Stimulated activated CD4-positive, alpha-beta T cell treated with anti-CD3 and anti-CD28 coated beads, Interleukin-15, amount 100 ng/mL, for 48 hours (primary cell): ENCODE measurements at places on chromosomes 3 and 15.

DNA sequence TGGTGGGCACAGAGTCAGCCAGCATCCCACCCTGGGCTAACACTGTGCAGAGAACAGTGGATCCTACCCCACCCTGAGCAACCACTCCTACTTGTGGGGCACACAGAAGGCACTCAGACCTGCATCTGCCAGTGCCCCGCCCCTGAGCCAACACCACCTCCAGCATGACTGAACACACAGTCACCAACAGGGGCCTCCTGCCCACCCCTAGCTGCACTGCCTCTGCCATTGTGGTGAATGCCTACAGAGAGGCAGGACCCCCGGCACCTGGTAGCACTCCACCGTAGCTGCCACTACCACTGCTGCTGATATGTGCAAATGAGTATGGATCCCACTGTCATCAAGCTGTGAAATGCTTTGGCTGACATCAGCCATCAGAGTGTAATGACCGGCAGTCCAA, 123.1 kb downstream of the ADAMTSL3 start:
- no peak for DNase-seq

DNA sequence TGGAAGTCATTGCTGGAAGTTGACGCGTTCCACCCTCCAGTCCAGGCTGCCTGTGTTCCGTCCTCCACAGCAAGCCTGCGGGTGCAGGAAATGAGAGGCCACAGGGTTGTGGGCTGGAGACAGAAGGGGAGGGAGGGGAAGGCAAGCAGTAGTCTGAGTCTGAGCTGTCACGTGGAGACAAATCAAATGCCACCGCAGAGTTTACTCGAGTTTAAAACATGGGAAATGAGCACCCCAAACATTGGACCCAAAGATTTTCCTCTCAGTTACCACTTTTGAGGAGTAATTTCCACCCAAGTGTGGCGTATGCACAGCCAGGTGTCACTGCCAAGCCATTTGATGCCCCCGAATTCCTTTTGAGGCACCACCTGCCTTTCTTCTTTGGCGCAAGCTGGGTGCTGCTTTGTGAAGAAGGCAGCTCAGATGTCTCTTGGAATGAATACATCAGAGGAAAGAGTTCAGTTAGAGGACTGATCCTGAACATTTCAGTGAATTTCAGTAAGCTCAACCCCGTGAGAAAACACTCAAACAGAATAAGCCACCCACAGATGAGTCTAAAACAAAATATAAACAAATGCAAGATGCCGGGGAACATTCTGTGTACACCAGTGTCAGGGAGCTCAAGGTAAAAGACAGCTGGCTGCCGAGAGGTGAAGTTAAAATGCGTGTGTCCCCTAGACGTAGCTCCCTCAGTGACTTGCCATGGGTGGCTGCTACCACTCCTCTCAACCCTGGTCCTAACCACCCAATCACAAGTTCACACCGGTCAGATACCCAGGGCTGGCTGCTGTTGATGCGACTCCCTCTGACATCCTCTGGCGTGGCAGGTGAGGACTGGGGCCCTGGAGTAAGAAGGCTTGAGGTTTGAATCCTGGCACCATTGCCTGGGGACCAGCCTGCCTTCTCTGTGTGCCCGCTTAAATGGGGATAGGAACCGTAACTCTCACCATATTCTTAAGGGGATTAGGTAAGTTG, 203.8 kb downstream of the UACA start:
- DNase-seq: peak; percentile 45

DNA sequence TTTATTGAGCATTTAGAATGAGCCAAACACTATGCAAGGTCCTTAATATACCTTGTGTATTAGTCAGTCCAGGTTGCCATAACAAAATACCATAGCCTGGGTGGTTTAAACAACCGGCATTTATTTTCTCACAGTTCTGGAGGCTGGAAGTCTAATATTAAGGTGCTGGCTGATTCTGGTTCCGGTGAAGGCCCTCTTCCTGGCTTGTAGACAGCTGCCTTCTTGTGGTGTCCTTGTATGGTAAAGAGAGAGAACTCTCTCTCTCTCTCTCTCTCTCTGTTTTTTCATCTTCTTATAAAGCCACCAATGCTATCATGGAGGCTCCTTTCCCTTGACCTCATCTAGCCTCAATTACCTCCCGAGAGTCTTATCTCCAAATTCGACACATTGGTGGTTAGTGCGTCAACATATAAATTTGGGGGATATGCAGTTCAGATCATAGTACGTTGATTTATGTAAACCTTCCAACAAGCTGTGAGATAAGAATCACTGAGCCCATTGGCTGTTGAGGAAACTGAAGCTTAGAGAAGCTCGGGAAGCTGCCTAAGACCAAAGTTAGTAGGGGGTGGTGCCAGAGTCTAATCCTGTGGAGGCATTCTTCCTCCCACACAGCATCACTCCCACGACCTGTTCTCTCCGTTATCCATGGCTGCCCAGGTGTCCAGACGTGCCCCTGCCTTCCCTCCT, 298.0 kb upstream of the PROK2 start:
- no peak for DNase-seq

- DNase-seq: no peak
These were observed 30.0 kb downstream of the RUBCN start for GRCh38 chr3:197706658-197707057.

DNA sequence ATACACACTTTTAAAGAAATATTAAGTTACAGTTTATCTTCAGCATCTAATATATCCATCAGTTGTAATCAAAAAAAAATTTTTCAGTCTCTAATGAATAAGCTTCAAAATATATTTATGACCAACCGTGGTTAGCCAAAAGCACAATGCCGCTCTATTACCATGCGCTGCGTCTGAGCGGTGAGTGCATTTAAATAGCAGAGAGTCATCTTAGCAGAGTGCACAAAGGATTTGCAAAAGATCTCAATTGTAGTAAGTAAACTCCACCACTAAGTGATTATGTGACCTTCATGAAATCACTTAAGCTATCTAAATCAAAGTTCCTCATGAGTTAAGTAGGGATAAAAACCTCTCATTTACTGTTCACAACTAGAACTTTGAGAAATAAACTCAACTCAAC, 4.9 kb downstream of the TP63 start:
- DNase-seq: no peak

- DNase-seq: no peak
These were observed 82.1 kb downstream of the FILIP1L start for GRCh38 chr3:100032243-100032642.

GRCh38 chr3:131669600-131669999, 166.8 kb upstream of the MRPL3 start:
- no peak for DNase-seq

DNA sequence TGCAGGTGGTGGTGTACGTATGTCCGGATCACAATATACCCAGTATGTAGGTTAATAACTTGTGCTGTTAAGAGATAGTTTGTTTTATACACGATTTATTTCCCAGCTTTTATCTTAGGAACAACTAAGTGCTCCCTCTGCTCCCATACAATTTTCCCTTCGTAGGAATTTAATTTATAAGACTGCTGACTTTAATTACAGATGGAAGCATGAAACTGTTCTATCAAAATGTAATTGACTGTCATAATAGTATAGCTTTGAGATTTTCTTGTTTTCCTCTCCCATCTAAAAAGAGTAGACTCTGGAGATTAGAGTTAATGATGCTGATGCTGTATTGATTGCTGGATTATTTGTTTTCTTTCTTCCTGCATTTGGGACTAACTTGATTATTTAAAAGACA, 370.7 kb upstream of the SGO1 start:
- no peak for DNase-seq

DNA sequence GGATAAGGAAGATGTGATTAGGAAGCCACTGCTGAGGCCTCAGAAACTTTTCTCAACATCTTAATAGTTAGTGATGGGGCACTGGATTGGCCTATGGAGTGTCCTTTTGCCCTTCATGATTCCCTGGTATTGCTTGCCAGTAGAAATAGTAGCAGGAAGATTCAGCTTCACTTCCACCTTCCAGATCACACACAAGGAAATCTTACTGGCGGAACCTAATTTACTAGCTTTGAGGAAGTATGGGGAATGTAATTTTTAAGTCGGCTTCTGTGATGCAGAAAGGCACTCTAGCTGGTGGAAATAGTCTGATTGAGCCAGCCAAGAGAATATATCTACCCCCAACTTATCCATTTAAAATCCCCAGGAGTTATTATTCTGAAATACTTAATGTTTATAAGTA, 46.5 kb downstream of the LPP start:
- DNase-seq: no peak

GRCh38 chr3:128412180-128413002, 54.3 kb downstream of the DNAJB8 start:
- no peak for DNase-seq

- no peak for DNase-seq
These were observed 334.3 kb downstream of the ULK4 start for GRCh38 chr3:41627477-41628087.

DNA sequence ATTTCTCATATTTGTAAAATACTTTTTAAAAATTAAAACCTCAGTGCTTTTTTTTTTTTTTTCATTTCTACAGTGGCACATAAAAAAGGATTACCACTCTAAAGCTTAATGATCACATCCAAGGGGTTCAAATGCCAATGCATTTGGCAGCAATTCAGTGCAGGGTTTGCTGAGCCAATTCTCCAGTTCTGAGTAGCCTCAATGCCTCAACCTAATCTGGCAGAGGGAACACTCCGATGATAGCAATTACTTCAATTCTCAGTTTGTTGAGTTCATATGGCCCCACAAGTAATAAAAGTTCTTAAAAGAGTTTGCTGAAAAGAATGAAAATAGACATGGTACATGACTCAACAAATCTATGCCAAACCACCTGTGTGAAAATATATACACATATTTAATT, 79.3 kb upstream of the RBMS3 start:
- no peak for DNase-seq

GRCh38 chr15:38255690-38256089, 3.1 kb downstream of the SPRED1 start:
- DNase-seq: no peak

DNA sequence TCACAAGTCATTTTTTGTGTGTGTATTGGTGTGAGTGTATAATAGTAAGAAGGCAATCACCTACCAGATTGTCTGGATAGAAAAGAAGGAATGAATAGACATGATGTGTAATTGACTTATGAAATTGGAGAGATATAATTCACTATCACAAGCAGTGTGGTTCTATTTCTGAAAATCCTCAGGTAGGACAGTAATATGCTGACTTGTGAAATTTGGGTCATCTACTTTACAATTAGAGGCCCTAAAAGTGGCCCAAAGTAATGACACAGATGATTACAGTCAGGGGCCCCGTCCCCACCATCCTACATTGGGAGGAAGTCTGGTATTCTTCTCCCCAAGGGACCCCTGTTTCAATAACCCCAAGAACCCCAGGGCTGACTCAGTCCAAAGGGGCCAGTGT, 73.6 kb upstream of the SELENOK start:
- DNase-seq: no peak

DNA sequence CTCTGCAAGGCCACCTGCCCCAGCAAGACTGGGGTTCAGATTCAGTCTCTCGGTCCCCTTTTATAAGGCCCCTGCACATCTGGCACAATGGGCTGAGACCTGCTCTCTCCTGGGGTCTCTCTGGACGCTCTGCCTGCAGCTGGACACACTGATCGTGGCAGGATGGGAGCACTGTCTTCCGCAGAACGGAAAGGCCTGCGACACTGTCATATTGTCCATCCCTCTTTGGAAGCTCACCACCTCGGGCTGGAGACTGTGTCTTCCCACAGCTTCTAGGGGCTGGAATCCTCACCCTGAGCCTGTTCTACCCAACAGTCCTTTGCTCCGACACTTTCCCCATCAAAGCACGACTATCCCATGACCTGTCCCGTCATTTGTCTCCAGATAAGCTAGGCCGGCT, 11.5 kb upstream of the IGDCC4 start:
- DNase-seq: no peak

DNA sequence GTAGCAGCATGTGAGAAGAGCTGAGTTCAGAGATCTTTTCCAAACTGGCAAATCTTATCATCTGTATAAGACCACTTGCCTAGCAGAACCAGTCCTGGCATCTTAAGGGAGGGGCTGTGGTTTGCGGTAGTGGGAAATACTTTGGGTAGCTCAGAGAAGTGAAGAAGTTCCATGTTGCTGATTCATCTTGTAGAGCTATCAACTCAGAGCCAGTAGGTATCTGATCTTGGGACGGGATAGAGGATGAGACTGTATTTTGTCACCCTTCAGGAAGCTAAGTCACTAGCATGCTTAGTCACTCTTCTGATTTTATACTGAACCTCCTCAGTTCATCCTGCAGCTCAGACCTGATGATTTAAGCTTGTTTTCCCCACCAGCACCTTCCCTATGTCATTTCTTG, 211.4 kb downstream of the NR1D2 start:
- DNase-seq: no peak

DNA sequence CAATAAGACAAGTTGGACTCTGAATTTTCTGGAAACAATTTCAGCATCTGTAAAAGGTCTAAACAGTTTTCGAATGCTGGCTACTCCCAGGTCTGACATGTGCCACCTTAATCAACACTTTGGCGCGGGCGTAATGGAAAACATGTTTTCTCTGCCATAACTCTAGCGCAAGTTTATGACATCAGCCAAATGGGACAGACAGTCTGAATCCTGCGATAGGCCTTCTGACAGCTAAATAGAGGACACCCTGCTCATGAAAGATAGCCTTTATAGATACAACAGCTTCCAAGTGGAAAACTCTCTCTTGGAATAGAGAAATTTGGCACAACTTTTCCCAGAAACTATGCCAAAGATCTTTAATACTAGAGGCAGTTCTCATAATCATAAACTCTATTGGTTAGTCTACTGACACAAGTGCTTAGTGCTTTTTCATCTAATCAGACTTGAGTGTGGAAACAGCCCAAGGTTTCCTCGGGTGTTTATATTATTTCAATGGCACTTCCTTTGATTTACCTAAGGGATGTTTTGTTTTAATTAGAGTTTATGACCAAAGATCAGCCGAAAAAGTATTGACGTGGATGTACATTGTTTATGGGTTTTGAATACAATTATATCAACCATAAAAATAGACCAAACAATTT, 120.1 kb upstream of the DPH6 start:
- DNase-seq: no peak

DNA sequence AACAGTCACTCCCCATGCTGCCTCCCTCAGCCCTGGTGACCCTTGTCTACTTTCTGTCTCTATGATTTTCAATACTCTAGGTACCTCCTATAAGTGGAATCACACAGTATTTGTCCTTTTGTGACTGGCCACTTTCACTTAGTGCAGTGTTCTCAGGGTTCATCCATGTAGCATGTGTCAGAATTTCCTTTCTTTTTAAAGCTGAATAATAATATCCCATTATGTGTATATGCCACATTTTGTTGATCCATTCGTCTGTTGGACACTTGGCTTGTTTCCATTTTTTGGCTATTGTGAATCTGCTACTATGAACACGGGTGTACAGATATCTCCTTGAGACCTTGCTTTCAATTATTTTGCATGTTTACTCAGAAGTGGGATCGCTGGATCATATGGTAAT, 34.1 kb downstream of the PML start:
- DNase-seq: no peak
